Stomach (tissue), 19 donors: ENCODE measurements at places on chromosomes 13 and 19. TPM values are rescaled to one million over a fixed set of nuclear protein-coding genes. Genes with fewer than 3 reads are reported as not detected.

Gene KL
- total RNA-seq, result 2.3 TPM

Gene WDFY2
- total RNA-seq, result 16.1 TPM

Gene NCR1
- not detected for total RNA-seq

Gene ADAMTSL5
- total RNA-seq, result 1.8 TPM

DNA sequence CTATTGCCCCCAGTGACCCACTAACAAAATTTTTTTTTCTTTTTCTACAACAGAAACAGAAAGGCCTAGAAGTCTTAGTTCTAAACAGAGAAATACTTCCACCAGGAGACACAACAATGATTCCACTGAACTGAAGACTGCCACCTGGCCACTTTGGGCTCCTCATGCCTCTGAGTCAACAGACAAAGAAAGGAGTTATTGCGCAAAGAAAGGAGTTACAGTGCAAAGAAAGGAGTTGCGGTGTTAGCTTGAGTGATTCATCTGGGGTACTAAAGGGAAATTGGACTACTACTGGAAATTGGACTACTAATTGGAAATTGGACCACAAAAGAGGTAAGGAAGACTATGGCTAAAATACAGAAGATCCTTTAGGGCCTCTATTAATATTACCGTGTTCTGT is 116.6 kb downstream of the PCDH17 start:
- no peaks in the 10 kb centered on the region for H3K36me3 ChIP-seq
- no peak overlapping the region for H3K27ac ChIP-seq
- no peak overlapping the region for H3K4me3 ChIP-seq
- no peak for DNase-seq

DNA sequence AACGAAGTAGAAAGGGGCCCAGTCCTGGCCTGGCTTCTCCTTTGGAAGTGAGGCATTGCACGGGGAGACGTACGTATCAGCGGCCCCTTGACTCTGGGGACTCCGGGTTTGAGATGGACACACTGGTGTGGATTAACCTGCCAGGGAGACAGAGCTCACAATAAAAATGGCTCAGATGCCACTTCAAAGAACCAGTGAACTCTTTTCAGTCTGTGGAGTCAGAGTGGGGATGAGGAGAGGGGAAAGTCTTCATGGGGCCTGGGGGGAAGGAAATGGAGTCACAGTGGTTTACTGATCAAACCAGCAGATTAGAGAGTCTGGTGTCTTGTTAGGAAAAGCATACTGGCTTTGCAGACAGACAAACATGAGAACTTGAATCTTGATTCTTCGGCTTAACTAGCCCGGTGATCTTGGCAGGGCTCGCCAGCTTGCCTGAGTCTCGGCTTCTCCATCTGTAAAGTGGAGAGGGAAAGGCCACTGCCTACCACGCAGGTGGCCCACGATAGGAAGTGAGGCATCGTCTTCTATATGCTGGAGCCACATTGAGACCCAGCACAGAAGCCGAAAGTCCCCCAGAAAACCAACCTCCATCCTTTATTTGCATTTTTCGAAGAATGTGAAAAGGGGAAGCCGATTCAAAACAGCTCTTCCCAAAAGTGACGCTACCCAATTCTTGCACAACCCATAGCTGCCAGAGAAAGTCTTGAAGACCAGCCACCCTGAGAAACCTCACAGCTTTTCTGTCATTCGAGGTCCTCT is at the start of gene FFAR1:
TSS of gene FFAR1 (plus strand) at position 732 of the 759 bp plus-strand sequence. CDS start 3,650 bp downstream, outside the sequence.
- H3K27ac ChIP-seq, result no peak within 1 kb of the TSS
- peaks cover 48% of the 10 kb centered on the region for H3K27me3 ChIP-seq
- DNase-seq, result peak; percentile 15
- H3K4me3 ChIP-seq, result no peak within 1 kb of the TSS

- H3K4me1 ChIP-seq, result peaks cover 19% of the 10 kb centered on the region
- peaks cover 8% of the 10 kb centered on the region for H3K27me3 ChIP-seq
- peak within 1 kb of the TSS; percentile 83 for H3K27ac ChIP-seq
- DNase-seq, result peak; percentile 96
- peak within 1 kb of the TSS; percentile 60 for H3K4me3 ChIP-seq
- no peaks in the 10 kb centered on the region for H3K36me3 ChIP-seq
Measured at GRCh38 chr19:36418287-36419001, at the start of gene ZFP82. TSS of gene ZFP82 (minus strand) at chr19:36418644. CDS start at chr19:36409789, 8,855 bp downstream.

DNA sequence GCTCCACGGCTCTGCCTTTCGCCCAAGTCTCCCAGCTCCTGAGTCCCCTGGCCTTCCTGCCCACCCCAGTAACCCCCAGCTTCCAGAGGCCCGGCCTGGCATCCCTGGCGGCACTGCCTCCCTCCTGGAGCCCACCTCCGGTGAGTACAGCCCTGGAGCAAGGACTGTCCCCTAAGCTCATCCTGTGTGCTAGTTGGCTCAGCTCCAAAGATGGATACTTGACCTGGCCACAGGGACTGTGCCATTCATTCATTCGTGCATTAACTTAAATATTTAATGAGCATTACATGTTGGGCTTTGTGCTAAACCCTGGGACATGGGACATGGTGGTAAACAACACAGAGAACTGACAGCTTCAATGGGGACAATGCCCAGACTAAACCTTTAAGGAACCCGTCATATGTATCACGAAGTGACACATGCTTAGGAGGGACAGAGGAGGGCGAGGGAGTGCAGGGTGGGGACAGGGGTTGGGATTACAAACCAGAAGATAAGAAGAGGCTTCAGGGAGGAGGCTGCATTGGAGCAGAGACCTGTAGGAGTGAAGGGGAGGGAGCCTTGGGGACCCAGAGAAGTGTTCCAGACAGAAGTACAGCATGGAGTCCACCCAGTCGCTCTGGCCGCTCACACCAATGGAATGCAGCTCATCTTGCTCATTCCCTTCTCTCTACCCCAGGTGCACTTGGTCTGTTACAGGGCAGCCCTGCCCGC is 6.9 kb upstream of the OVOL3 start:
- H3K4me1 ChIP-seq, result no peaks in the 10 kb centered on the region
- H3K4me3 ChIP-seq, result no peak overlapping the region
- no peak for DNase-seq
- H3K36me3 ChIP-seq, result peaks cover 16% of the 10 kb centered on the region
- H3K27ac ChIP-seq, result no peak overlapping the region
- no peaks in the 10 kb centered on the region for H3K27me3 ChIP-seq

- H3K4me3 ChIP-seq, result no peak overlapping the region
- no peak overlapping the region for H3K27ac ChIP-seq
Measured at GRCh38 chr13:28568286-28568685, 73.4 kb upstream of the FLT1 start.
